Fibroblast of skin of left biceps (primary cell): ENCODE measurements at places on chromosomes 6 and 20.

DNA sequence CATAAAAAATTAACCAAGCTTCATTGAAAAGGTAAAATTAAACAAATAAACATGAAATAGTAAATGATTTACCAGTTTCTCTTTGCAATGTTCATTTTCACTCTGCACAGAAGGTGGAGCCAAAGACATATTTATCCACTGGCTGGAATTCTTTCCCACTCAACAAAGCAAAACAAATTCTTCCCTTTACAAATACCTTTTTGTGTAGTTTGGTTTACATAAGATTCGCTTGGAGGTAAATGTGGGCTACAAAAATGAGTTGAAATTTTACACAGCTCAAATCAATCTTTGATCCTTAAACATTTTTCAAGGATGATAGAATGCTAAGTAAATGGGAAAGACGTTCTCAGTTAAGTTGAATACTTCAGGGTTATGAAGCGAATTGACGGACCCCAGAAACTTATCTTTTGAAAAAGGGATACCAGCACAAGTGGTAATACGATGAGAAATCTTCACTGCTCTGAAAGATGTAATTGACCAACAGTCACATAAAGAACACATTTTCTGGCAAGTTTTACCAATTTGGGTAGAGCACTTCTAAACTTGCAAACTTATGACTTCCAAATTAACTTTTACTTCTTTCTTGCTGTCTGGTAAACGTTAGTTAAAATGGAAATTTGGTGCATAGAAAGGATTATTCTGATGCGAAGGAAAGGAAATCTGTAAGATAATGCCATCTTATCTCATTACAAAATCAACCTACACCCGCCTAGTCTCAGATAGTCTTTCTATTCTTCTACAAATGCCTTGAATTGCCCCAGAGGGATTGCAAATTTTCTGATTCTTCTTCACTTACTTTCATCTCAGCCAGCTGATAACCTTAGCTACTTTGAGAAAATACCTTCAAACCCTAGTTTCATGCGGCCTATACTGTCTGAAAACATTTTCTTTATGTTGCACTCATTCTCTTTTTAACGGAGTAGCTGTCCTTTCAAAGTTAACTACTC is 4.7 kb upstream of the GJA1 start:
- DNase-seq = no peak

- no peak for DNase-seq
These were observed 417.9 kb downstream of the CD109 start for GRCh38 chr6:74113901-74114300.

DNA sequence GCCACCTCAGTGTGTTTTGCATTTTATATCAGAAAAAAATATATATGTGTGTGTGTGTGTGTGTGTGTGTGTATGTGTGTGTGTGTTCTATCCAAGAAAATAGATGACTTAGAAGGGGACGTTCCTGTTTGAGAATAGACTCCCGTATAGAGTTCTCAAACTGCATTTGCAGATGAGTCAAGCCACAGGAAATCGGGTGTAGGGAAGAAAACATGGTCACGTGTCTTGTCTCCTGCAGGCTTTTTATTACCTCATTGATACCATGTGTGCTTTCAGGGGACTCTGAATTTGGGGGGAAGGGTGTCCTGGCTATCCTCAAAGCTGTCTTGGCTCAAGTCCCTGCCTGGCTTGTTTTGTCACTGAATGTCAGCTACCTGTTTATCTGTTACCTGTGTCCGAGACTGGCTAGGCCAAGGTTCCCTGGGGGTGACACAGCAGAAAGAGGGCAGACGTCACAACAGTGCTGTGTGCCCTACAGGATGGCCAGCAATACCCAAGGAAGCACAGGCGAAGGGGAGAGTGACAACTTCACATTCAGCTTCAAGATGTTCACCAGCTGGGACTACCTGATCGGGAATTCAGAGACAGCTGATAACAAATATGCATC is 55.7 kb upstream of the NOP56 start:
- peak; percentile 4 for DNase-seq

GRCh38 chr20:63501818-63502670 is 3.2 kb upstream of the EEF1A2 start:
- no peak for DNase-seq

- DNase-seq = no peak
These were observed 75.2 kb downstream of the GJA1 start for GRCh38 chr6:121510568-121511177.

GRCh38 chr20:62651285-62652021 is 9.2 kb downstream of the SLCO4A1 start:
- no peak for DNase-seq
